Forelimb muscle (tissue), 1 donor: ENCODE measurements at places on chromosomes 6 and 20.

DNA sequence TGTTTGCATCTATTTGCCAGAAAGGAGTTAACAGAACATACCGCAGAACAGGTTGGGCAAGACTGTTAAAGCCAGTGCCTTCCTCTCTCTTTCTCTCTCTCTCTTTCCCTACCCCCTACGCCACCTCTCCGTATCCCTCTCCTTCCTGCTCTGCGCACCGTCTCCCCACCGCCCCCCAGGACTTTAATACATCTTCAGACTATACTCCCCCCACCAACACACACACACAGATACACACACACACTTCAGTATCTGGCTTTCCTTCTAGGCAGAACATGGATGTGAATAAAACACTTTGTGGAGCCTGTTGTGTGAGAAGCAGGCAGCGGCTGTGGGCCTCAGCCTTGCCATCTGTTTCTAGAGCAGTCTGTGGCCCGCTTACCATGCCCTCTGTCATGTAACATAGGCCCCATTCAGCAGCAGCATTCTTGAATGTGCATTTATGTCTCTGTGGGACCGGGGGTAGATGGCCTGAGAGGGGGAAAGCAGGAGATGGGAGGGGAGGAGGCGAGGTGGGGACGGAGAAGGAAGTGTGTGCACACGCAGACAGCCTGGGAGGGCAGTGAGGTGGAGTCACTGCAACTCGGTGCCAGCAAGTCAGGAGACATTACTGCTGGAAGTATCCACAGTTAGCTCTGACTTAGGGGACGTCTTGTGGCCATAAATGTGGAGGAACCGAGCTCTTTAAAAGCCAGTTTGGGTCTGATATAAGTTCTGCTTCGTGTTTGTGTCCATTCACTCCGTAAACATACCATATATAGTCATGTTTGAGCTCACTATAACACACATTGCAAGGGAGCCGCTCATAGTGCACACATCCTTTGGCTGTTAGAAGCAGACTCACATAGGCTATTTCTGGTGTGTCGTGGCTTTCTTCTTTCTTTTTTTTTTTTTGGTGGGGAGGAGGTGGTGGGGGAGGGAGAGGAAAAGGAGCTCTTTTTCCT is 38.4 kb downstream of the RREB1 start:
- DNase-seq, result no peak

GRCh38 chr6:136551103-136551502 is 881 bp upstream of the MAP7 start:
- DNase-seq, result no peak

GRCh38 chr20:60295214-60295613 is 337.0 kb downstream of the CDH26 start:
- DNase-seq, result no peak

DNA sequence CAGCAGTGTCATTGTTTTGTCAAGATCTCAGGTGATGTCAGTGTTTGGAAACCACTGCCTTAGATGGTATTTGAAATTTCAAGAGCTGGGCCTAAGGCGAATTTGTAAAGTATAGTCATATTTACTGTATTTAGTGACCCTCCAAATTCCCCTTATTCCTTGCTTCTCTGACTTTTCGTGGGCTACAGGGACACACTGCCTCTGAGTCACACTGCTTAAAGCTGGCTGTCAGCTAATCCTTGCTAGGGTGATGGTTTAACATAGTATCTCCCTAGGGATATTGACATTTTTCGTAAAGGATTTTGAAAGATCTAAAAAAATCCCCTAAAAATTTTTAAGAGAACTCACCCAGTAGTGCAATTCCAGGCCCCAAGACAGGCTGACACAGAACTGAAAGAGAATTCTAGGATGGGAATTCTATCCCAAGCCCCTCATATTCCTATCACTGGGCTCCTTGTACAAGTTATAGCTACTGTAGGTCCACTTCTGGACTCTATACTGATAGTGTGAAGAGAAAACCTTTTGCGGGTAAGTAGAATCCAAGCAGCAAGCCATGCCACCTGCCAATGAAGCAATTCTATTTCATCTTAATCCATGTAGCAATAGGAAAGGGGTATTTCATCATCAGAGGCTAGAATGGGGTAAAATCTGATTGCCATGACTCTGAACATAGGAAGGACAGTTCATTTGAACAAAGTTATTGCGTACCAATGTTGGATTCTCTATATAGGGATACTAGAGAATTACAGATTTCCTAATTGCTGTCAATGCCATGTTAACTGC is 4.3 kb downstream of the BMP6 start:
- DNase-seq, result no peak

DNA sequence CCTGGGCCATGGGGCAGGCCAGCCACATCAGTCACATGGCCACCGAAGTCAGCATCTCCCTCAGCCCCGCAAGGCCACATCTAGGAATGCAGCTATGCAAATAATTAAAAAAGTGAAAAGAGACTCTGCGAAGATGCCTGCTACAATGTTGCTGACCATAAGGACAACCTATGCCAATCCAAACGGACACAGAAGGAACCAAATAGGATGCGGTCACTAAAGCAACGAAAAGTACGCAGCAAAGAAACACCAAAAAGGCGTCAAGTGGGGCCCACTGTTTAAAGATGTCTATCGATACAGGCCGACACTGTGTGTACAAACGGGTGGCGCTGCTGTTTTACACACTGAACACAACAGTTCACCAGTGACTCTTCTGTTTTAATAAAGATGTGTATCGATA is 56.4 kb downstream of the TAF4 start:
- no peak for DNase-seq

DNA sequence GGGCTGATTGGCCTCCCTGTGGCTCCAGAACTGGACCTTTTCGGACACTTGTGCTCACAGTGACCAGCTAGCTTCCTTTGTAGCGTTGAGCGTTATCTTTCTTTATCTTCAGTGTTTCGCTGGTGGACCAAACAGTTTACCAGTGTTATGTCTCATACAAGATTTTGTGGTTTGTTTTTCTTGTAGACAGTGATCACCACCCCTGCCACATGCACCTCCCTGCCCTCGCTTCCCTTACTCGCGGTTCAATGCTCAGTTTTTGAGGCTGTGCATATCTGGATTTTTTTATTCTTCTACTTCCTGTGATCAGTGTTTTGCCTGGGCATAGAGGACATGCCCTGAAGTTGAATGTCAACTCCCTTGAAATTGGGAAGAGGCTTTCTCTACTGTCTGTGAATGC is 16.4 kb downstream of the MYT1 start:
- no peak for DNase-seq

DNA sequence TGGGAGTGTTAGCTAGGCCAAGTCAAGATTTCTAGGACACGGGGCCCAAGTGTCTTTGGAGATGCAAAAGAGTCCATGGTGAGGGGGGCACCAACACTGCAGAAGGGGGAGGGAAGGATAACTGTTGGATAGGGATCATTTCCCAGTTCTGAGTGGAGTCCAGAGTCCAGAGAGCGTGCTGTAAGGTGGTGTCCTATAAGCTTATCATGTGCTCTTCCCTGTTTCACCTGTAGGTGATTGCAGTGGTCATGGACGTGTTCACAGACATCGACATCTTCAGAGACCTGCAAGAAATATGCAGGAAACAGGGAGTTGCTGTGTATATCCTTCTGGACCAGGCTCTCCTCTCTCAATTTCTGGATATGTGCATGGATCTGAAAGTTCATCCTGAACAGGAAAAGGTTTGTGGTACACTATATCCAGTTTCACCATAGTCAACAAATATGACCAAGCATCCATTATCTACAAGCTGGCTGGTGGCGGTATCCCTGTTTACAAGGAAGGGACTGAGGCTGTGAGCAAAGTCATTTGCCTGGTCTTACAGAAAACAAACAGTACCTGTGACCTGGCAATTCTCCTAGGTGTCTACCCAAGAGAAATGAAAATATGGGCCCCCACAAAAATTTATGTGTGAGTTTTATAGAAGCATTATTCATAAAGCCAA is 15.6 kb downstream of the FAM83D start:
- no peak for DNase-seq

DNA sequence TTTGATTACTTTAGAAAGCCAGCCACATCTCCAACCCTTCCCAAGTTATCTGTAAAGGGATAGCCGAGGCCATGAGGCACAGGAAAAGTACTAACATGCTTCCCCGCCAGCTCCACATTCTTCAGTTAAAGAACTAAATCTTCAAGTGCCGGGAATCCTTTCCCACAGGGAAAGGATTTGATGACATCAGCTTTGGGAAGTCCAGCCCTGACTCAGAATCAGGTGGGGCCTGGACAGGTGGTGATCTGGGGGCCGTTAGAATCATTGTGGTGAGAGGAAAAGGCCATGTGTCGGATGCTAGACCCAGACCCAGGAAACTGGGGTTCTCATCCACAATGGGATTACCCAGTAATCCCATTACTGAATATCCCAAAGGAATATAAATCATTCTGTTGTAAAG is 580.0 kb downstream of the QKI start:
- no peak for DNase-seq

- DNase-seq, result no peak
Measured at GRCh38 chr20:34155836-34156235, 43.8 kb upstream of the EIF2S2 start.

- DNase-seq, result no peak
Measured at GRCh38 chr6:1412901-1413300, 23.5 kb downstream of the FOXF2 start.

- no peak for DNase-seq
Measured at GRCh38 chr20:25394276-25394675, 3.6 kb upstream of the ABHD12 start.

DNA sequence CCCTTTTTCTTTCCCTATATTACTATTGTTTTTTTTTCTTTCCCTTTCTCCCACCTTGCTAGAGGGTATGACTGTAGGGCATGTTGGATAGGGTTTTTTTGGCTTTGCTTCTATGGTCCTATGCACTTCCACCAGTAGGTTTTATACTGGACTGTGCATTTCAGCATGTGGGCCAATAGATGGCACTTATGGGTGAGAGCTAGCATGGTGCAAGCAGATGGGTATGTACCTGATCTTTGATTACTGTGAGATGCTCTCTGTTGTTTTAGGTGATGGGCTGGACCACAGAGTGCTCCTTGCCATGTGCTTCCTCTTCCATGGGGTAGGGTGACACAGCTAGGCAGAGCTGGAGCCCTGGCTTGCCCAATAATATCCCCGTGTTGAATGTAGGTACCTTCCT is 128.5 kb upstream of the CHD6 start:
- no peak for DNase-seq

DNA sequence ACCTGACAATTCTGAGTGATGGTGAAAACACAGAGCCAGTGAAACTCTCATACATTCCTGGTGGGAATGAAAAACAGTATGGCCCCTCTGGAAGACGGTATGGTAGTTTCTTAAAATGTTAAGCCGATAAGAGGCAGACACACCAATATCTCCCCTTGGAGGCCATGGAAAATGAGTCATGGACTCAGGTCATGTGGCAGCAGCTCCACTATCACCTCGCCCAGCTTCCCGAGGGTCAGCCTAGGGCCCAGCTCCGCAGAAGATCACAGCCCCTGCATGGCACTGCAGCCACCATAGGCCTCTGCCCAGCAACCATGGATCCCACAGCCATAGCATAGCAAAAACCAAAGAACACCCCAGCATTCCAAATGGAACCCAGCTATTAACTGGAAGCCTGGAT is 21.4 kb downstream of the BPIFA1 start:
- DNase-seq, result no peak

DNA sequence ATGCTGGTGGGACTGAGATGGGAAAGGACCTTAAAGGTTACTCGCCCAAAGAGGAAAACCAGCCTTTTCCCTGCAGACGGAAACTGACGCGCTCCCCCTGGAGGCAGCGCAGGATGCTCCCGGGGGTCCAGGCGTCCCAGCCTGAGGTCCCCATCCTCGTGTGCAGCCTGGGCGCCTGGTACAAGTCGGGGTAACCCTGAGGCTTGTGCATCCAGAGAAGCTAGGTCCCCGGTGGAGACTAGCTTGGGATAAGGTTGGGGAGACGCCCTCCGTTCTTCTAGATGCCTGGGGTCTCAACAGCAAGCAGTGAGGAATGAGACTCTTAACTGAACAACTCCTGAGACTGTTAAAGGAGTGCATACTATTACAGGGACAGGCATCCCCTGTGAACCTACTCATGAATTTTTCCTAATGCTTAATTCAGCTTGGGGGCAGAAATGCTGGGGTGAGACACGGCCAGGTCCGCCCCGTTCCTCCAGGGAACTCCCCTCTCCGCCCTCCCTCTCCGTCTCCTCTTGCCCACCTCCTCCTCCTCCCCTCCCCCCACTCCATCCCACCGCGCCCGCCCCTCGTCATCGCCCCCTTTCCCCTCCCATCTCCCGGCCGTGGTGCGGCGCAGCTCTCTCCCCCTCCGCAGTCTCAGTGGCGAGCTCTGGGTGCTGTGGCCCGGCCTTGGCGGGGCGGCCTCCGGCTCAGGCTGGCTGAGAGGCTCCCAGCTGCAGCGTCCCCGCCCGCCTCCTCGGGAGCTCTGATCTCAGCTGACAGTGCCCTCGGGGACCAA is at the start of gene PRSS35:
TSS of gene PRSS35 (plus strand) at position 634 of the 781 bp plus-strand sequence. CDS start 10,908 bp downstream, outside the sequence.
- no peak for DNase-seq

DNA sequence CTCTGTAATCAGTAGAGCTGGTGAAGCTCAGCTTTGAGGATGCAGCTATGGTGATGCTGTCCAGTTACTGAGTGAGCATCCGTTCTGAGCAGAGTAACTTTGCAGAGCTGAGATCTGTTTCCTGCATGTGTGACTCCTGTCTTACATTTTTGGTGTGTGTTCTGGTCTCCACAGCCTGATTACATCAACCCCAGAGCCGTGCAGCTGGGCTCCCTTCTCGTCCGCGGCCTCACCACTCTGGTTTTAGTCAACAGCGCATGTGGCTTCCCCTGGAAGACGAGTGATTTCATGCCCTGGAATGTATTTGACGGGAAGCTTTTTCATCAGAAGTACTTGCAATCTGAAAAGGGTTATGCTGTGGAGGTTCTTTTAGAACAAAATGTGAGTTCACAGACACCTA is 81.6 kb downstream of the FAM120B start:
- no peak for DNase-seq

DNA sequence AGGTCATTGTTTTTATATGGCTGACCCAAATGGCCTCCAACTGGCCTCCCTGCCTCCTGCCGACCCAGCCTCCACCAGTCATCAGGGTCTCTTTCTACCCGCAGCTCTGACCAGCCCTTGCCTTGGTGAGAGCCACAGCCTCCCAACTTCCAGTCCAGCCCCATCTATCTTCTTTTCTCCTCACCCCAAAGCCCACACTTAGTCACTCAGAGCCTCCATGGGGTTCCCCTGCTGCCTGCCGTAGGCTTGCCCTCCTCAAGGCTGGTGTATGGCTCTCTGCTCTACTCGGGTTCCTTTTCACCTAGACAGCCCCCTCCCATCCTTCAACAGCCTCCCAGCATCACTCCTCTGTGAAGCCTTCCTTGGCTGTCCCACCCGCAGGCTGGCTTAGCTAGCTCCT is 18.2 kb downstream of the TCF15 start:
- no peak for DNase-seq

- no peak for DNase-seq
Measured at GRCh38 chr20:7308163-7308562, 540.7 kb downstream of the BMP2 start.

GRCh38 chr6:21332077-21332476 is 261.5 kb upstream of the SOX4 start:
- DNase-seq, result no peak
